HCEC 1CT (cell line): ENCODE measurements at places on chromosomes 5 and 9.

DNA sequence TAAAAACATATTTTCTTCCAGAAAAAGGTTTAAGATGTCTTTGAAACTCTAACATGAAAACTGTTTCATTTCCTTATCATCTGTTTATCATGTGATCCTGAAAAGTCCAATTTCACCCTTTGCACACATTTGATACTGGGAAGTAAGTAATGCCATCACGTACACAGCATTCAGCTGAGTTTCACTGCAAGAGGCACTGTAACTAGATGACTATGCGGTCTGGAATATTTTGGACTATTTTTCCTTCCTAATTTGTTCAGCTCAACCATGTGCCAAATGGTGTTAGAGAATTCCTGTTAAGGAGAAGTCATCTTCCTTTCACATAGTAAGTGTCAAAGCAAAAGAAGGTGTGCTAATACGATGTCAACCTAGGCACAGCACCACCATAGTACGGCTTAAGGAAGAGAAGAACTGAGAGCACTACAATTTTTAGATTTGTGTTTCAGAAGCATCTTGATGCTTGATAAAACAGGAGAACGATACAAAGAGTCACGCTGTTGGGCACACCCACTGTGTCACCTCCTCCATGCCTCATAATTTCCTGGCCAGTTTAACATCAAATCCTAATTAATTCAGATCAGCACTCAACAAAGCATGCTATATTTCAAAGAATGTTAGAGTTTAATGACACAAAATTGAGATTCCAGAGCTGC is 77.5 kb downstream of the GNAQ start:
- peak; percentile 9 for DNase-seq

DNA sequence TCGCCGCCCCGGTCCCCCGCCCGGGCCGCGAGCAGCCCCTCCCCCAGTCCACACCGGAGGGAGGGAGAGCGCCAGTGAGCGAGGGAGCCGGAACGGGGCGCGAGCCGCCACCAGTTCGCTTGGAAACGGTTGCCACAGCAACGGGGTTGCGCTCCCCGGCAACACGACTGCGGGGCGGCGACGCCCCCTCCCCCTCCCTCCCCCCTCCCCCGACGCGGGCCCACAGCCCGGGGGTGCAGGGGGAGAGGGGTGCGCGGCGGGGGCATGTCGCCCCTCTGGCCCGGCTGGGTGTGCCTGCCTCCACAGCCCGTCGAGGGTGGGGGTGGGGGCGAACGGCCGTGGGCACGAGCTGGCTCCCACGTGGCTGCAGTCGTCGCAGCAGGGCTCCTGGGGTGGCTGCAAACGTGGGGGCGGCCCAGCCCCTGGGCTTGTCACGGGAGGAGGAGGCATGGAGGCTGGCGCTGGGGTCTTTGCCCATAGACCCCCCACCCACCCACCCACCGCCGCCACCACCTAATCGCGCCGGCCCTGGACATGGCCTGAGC is 524 bp downstream of the PRR7 start:
- peak; percentile 51 for DNase-seq

GRCh38 chr9:89815061-89815902 is 210.5 kb downstream of the GADD45G start:
- DNase-seq, result no peak

DNA sequence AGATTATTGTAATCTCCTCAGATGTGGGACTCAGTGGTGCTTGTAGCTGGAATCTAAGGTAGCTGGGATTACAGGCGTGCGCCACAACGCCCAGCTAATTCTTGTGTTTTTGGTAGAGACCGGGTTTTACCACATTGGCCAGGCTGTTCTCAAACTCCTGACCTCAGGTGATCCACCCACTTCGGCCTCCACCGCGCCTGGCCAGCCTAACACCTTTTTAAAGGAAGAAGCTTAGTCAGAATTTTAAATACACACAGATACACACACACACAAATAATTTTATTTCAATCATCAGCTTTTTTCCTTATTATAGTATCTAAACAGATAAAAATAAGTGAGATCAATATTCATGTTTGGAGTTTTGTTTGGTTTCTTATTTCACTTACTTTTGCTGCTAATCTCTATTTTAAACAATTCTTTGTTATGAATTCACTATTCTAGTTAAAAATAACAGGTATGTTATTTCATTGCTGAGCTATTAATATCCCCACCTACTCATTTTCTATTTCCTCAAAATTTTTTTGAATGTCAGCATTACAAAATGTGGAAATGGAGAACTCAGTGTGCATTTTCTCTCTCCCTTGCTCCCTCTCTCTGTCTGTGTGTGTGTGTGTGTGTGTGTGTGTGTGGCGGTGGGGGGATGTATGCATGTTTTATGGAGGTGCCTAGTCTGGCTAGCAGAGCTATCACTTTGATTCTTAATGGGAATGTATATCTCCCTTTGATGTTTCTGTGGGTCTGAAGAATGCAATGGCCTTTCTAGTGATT is 960.6 kb upstream of the DMAC1 start:
- no peak for DNase-seq

GRCh38 chr5:78647838-78648358 is 674 bp downstream of the LHFPL2 start:
- peak; percentile 72 for DNase-seq

- no peak for DNase-seq
These were observed 176.2 kb downstream of the SEC61B start for GRCh38 chr9:99398241-99398640.

GRCh38 chr5:150567031-150567717 is 59.2 kb downstream of the NDST1 start:
- peak; percentile 73 for DNase-seq

GRCh38 chr5:6188344-6188743 is 190.0 kb downstream of the MED10 start:
- no peak for DNase-seq

DNA sequence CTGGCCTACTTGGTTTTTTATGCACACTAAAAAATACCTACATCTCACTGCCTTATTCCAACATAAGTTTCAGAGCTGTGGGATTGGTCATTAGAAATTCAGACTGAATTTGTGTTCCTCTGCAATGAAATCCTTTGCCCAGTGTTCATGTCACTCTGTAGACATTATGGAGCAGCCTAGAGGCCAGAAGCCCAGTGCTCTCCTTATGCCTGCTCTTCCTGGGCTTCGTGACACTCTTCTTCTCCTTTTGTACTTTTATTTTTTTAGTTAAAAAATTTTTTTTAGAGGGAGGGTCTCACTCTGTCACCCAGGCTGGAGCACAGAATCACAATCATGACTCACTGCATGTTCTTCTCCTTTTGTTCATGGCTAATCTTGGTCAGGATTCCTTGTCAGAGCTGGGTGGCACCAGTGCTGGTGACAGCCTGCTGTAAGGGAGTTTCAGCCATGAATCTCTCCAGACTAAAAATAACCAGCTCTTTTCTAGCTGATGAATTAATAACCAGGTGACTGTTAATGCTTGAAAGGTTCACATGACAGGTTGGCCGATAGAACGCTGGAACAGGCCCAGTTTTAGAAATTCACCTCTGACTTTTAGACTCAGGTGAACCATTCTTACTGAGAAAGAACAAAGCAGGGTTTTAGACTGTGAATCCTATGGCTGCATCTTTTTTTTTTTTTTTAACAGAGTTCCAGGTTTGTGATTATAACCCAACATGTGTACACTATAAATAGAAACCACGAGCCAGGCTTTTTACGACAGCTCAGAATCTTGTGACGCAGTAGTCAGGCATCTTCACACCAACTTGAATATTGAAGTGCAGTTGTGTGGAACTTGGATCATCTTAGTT is 34.1 kb upstream of the C5orf47 start:
- DNase-seq, result peak; percentile 91

DNA sequence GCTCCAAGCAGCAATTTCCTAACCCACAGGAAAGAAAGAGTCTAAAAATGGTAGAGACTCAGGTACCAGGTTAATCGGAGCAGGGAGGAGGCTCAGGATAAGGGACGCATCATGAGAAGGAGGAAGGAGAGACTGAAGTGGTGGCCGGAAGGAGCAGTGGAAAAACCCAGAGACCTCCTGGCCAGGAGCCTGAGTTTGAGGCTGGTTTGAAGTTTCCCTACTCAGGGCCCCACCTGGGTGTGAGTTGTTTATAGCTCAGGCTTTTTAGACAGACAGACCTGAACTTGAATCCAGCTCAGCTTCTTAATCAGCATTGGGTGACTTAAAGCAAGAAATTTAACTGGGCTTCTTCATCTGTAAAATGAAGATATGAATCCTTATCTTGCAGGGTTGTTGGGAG is 11.9 kb upstream of the AQP7 start:
- DNase-seq, result no peak

GRCh38 chr9:34454571-34455065 is 3.8 kb downstream of the FAM219A start:
- DNase-seq, result peak; percentile 83

GRCh38 chr9:131187957-131188356 is 62.6 kb downstream of the NUP214 start:
- no peak for DNase-seq

DNA sequence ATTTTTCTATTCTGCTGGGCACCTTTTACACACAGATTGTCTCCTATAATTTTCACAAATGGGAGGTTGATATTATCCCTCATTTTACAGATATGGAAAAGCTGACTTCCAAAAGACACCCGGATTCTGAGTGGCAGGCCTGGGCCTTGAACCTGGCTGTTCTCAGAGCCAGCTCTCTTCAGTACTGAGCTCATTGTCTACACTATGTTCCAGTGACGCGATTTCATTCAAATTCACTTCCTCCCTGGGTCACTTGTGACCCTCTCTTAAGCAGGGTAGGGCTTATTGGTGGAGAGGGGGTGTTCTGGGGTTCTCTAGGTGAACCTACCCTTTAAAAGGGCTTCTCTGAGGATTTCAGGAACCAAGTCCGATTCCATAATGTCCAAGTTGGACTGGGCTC is 70.2 kb downstream of the ANKRD33B start:
- DNase-seq, result no peak

DNA sequence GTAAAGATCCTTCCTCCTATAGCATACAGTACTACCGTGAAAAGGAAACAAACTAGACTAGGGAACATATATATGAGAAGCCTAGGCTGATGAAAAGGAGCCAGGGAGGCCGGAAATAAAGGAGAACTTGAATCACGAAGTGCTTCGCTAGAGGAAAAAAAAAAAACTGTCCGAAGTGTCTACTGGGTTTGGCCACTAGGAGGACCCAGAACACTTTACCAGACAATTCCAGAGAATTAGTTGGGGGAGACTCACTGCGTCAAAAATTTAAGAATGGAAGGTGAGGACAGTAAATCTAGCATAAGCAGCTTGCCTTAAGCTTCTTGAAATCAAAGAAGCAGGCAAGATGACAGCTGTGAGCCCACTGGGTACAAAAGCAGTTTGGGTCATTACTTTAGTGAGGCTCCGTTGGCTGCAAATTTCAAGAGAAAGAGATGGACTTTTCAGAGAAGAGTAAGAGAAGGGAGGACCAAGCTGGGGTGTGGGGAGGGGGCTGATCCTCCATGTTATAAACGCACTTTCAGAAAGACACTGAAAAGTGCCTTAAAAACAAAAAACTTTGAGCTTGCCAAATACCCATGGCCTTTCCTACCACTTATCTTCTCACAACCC is 47.4 kb downstream of the P4HA2 start:
- DNase-seq, result peak; percentile 64

DNA sequence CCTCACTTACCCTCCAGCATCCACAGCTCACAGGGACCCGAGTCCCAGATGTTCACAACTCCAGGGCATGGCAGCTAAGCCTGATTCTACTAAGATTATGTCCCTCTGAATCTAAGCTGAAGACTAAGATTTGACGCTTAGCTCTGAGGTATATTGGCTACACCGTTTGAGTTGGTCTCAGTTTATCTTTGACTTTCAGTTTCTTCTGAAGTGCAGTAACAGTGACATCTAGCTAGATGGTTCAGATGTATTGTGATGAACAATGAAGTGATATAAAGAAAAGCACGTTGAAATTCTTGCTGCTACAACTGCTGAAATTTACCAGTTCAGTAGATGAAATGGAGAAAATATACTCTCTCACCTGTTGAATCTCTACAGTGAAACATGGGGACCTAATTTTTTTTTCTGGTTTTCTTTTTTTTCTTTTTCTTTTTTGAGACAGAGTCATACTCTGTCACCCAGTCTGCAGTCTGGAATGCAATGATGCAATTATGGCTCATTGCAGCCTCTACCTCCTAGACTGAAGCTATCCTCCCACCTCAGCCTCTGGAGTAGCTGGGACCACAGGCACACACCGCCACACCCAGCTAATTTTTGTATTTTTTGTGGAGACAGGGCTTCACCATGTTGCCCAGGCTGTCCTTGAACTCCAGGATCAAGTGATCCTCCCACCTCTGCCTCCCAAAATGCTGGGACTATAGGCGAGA is 15.7 kb downstream of the RFK start:
- no peak for DNase-seq

DNA sequence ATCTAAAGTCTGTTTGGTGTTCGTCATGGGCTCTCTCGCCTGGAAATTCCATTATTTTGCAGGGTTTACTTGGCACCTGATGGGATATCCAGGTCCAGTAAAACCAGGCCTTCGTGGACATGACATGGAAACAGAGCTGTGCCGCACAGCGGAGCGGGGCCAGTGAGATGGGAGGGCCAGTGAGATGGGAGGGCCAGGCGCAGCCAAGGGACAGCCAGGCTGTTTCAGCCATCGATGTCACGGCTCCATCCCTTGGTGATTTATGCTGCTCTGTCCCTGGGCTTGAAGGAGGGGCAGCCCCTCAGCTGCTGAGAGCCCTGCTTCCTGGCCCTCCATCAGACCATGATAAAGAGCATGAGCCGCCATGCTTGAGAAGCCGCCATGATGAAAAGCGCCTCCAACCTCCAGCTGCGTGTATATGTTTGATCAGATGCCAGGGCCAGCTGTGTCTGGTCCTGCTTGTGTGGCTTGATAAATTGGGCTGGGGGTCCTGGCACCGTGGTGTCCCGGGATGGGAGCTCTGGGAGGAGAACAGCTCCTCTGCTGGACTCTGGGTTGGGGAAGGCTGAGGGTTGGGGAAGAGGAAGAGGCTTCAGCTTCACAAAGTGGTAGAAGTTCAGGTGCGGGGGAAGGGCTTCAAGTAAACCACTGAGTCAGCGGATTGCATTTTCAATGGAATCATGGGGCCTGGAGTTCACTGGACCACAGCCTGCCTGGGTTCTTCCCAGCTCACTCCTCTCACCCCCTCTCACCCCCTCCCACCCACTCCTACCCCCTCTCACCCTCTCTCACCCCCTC is 6.1 kb upstream of the COL5A1 start:
- no peak for DNase-seq

DNA sequence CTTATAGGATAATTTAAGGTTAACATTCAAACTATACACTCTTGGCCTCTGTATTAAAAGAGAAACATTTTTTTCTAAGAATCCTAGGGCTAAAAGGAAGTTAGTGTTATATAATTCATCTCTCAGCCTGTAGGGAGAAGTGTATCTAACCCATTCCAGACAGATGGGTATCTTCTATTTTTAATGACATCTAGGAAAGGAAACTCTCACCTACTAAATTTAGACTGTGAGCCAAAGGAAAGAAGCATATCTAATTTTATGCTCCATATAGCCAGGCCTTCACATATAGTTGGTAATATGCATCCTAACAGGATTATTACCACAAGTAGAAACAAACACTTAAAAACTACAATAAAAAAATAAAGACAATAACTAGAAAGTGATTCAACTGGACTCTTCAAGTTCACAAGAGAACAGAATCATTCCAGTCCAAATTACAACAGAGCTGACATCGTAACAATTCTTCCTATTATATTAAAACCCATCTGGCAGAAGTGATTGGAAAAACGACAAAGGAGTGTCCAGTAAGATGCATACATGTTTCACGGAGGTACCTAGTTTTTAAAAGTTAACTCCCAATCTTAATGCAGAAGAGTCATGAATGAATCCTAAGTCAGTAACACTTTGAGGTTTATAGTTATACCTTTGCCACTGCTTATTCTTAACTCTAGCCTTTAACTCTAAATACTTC is 39.4 kb downstream of the SCAI start:
- DNase-seq, result no peak
